ENCODE measurements at places on chromosomes 7 and 10.

DNA sequence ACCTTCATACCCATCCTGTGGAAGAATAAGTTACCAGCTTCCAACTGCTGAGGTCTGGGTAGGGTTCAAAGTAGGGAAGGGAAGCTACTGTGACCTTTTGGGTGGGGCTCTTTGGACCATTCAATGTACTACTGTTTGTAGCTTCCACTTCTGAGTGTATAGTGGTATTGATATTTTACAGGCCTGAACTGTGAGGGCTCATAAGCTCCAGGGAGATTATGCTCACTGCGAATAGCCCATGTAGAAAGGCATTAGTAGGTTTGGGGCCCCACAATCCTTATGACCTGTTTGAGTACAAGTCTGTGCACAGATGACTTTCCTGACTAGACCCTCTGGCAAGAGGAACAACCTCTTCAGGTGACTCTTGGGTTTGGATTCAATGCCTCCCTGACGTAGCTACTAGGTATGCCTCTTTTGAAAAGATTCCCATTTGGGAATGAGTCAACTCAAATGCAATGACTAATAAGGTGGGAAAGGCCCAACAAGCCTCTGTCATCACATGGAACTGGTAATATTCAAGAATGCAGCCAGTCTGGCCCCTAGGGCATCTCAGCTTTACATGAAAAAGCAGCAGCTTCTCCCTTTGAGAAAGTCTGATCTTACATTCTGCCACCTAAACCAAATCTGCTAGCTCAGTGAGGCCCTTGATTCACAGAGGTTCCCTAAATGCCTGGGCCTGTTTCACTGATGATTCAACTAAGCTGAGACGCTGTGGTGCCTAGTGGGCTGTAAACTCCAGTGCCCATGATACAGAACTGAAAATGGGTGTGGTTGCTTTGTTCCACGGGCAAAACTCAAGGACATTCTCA, 79.8 kb downstream of the ABI1 start:
- peak; percentile 33 for DNase-seq

DNA sequence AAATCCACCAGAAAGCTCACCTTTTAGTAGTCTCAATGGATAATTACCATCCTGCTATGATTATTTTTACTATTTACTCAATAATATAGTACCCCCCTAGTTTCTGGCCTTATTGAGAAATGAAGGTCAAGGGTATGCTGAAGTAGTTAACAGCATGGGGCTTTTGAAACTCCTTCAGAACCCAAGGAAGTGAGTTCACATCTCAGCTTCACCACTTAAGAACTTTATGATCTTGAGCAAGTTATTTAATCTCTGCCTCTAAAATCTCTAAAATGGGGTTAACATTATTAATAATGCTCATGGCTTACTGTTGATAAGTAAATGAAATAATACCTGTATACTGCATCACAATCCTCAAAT, 5.8 kb downstream of the MTPN start:
- no peak for DNase-seq

- no peak for DNase-seq
Measured at GRCh38 chr7:2909043-2909442, 64.9 kb upstream of the GNA12 start.

- DNase-seq: no peak
Measured at GRCh38 chr7:159007364-159007995, 137.2 kb downstream of the VIPR2 start.

GRCh38 chr7:36623247-36623646, 101.0 kb downstream of the AOAH start:
- no peak for DNase-seq

GRCh38 chr10:104096692-104097091, 11.0 kb upstream of the COL17A1 start:
- DNase-seq: no peak

GRCh38 chr10:114604357-114605130, 53.5 kb downstream of the ABLIM1 start:
- DNase-seq: no peak

- DNase-seq: no peak
Measured at GRCh38 chr10:125164421-125164820, 4.1 kb upstream of the CTBP2 start.

All from H1 (cell line).